ENCODE measurements at places on chromosomes 11 and 22.

GRCh38 chr22:28051787-28052356, 132.8 kb upstream of the PITPNB start:
- peak; percentile 53 for DNase-seq

- no peak for DNase-seq
These were observed 1449.4 kb downstream of the LRRC4C start for GRCh38 chr11:40010011-40010410.

DNA sequence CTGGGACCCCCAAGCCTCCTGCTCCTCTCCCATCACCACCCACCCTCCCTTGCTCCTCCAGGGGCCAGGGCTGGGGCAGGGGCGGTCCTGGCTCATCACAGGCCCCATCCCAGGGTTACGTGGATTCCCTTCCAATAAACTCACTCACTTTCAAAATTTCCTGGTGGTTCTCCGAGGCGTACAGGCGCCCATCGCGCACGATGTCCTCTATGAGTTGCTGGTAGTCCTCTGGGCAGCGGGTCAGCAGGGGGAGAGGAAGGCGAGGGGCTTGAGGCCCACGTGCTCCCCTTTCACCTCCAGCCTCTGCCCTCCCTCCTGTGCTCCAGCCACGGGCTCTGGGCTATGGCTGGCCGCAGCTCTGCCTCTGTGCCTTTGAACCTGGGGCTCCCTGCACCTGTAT, 20.5 kb upstream of the TTLL12 start:
- DNase-seq: no peak

GRCh38 chr22:49350441-49351121, 477.1 kb downstream of the BRD1 start:
- DNase-seq: no peak

DNA sequence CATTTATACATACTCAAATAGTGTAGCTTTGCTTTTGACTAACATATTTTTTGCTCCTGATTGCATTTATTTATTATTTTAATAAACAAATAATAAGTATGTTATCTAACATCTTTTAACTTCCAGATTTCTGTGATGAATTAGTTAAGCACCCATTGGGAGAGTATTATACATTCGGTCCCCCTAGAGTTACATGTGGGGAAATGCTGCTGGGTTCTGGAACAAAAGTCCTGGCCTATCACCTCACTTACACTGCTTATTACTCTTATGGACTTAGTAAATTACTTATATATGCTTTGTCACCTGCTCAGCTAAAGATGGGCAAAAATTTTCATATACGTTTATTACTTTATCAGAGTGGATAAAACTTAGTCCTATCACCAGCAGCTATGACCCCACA, 1163.0 kb downstream of the FAM181B start:
- DNase-seq: no peak

GRCh38 chr11:25961539-25961938, 370.4 kb upstream of the ANO3 start:
- DNase-seq: no peak

- DNase-seq: peak; percentile 84
These were observed 7.3 kb downstream of the NEAT1 start for GRCh38 chr11:65429724-65430405.

- no peak for DNase-seq
These were observed 11.7 kb downstream of the BTG4 start for GRCh38 chr11:111500481-111500880.

DNA sequence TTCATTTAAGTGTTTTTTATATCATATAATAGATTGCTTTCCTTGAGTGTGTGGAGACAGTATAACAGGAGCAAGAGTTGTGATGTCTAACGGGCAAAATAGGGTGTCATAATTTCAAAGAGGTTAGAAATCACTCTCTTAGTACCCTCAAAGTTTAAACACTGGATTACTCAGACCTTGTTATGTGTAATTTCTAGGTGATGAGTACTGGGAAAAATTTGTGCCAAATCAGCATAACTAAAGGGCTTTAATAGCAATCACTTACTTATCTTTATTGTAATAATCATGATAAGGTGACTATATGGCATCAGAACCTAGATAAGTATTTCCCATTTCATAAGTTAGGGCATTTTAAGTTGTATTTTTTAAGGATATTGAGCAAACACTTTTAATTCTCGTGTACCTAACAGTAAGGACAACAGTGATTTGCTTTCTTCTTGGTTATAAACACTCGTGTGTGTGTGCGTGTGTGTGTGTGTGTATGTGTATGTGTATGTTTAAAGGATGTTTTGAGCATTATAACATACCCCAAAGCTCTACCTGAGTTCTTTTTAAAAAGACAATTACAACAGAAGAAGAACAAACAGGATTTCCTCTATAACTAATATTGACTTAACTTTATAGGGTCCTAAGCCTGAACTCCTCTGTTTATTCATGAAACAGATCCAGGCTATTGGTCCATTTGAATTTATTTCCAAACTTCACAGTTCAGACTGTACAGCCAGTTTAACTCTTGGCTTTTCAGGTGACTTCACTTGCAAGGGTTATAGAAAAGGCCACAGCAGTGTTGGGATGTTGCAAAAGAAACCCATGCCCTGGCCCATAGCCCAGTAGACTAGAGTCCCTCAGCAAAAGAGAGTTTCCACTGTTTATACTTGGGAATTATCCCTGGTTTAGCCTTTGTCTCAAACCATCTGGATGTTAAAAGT, 23.7 kb upstream of the PDE3B start:
- peak; percentile 68 for DNase-seq

GRCh38 chr11:60064111-60064510, 7.6 kb downstream of the MS4A3 start:
- DNase-seq: no peak

DNA sequence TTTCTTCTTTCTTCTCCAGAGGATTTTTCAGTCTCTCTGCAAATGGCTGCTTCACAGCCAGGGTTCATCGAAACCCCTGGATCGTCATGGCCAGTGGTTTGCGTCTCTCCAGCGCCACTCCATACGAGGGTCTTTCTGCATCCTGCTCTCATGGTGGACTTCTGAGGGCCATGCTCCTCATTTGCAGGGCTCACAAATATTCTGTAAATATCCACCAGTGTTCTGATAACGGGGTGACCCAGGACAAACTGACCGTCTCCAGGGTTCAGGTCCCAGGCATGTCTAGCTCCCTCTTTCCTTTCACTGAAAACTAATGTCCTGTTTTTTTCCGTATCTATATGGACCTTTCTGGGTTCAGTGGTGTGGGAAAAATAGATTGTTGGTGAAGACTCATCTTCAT, 15.7 kb upstream of the VPREB1 start:
- no peak for DNase-seq

DNA sequence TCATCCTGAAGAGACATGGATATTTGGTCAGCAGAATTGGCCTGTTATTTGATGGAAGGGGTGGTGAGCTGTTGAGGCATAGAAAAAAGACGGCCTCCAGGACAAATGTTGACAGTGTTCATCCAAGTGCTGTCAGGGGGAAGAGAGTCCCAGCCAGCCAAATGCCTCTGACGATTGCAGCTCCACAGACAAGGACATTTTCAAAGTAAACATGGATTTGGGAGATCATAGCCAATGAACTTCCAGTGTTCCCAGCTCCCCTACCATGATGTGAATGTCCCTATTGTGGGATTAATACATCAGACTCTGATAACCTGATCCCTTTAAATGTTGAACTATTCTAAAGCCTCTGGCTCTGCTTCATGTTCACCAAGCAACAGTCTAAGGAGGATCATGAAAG, 31.2 kb upstream of the PSMA1 start:
- no peak for DNase-seq

DNA sequence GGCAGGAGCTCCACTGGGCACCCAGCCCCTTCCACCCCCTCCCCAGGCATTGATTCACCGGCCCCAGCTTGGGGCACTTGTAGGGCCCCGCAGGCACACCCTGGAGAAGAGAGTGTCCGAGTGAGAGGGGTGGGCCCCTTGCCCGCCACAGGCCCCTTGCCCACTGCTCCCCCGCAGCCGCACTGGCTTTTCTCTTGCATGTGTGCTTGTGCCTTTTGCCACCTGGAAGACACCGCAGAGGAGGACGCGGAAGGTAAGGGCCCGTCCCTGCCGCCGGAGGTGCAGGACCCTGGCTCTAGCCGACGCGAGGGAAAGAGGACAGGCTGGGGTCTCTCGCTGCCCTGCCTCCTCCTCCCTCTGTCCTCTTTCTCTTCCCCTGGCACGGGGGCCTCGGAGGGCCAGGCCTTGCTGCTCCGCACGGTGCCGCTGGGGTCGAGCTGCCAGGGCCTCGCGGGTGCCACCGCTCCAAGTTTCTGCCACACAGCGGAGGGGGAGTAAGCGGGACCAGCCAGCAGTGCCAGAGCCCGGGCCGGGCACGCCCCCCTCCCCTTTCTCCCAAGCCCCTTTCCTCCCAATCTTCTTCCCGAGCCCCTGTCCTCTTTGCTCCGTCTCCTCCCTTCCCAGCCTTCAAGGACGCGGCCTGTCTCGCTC, 9.5 kb downstream of the TNNT3 start:
- DNase-seq: no peak

DNA sequence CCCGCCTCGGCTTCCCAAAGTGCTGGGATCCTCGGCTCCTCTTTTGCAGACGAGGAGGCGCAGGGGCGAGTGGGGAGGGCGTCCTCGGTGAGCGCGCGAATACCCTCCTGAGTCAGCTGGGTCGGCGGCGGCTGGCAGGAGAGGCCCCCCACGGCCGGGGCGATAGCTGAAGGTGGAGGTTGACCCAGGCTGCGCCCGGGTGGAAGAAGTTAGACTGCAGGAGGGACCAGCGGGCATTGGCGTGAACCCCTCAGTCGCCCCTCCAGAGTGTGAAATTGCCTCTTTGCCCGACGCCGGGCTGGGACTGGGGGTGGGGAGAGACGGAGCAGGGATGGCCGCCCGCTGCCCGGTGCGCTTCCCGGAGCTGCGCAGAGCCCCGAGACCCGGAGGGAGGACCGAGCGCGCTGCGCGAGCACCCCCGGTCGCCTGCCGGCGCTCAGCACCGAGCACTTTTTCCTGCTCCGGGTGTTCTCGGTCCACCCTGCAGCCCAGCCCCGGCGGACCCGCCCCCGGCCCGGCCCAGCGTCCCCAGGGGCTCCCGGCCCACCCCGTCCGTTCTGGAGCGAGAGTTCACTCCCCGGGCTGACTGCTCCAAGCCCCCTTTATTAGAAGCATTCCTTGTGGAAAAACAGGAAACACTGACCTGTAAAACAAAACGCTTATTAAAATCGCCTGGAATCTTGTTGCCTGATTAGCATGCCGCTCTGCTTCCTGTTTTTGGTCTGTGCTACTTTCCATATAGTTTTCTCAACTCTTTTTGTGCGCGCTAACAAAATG, 13.7 kb upstream of the CPT1A start:
- no peak for DNase-seq

DNA sequence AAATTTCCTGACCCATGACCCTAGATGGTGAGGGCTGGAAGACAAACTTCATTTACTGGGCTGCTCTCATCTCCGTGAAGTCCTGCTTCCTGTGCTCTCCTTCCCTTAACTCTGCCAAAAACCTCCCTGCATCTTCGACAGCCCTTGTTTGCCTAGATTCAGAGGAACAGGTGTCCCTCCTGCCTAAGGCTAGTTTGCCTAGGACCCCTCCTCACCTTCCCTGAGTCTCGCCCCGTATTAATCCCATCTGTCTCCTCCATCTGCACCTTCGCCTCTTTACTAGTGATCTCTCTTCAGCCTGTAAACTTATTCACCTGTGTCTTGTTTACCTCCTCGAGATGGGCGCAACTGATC, 33.1 kb downstream of the EIF3F start:
- no peak for DNase-seq

DNA sequence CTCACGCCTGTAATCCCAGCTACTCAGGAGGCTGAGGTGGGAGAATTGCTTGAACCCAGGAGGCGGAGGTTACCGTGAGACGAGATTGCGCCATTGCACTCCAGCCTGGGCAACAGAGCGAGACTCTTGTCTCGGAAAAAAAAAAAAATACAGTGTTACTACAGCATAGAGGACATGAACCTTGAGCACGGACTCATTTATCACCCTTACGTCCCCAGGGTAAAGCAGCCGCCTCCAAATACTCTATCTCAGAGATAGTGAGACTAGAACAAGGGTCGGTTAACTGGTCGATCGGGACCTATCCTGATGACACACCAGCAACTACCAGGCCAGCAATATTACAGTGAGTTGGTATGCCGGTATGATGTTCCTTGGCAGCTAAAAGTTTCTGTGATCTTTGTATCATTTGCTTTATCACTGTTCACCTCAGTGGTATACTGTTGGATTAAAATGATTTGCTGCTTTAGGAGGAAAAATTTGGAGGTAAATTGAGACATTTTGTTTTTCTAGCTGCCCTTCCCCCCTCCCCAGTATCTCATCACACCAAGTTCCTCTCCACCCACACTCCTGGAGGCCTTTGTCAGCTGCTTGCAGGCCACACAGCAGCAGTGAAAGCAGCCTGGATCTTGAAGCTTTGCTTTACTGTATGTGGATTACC, 7.0 kb upstream of the SIDT2 start:
- peak; percentile 36 for DNase-seq

DNA sequence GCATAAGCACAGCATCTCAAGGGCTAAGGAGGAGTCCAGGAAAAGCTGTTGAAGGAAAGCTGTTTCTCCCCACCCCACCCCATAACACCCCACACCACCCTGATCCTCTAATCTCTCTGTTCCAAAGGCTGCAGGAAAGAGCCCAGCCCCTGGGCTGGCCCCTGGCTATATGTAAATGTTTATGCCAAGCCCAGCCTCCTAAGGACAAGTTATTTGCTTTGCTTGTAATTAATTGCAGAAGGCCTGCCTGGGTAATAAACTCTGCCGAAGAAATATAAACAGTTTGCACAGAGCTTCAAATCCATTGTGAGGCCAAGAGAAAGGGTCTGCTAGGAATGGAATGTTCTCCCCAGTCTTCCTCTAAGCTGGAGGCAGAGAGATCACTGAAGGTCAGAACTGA, 21.2 kb downstream of the ARRB1 start:
- DNase-seq: no peak
